ENCODE measurements at places on chromosomes 13 and 19. TPM values are rescaled to one million over a fixed set of nuclear protein-coding genes. Genes with fewer than 3 reads are reported as not detected.

Gene MAMSTR
- 0.23 TPM for total RNA-seq

Gene NLRP4
- total RNA-seq, result not detected

Gene FGF22
- total RNA-seq, result 0.30 TPM

Gene FCER2
- 0.45 TPM for total RNA-seq

Gene RAB11B
- total RNA-seq, result 57.5 TPM

Gene C19orf33
- 0.40 TPM for total RNA-seq

Gene RAVER1
- total RNA-seq, result 11.3 TPM

Gene BST2
- total RNA-seq, result 103 TPM

Gene PGLYRP2
- total RNA-seq, result 65.8 TPM

Gene GIPC3
- total RNA-seq, result 0.75 TPM

Gene HSH2D
- total RNA-seq, result 0.86 TPM

Gene MIR17HG
- 1.9 TPM for total RNA-seq

DNA sequence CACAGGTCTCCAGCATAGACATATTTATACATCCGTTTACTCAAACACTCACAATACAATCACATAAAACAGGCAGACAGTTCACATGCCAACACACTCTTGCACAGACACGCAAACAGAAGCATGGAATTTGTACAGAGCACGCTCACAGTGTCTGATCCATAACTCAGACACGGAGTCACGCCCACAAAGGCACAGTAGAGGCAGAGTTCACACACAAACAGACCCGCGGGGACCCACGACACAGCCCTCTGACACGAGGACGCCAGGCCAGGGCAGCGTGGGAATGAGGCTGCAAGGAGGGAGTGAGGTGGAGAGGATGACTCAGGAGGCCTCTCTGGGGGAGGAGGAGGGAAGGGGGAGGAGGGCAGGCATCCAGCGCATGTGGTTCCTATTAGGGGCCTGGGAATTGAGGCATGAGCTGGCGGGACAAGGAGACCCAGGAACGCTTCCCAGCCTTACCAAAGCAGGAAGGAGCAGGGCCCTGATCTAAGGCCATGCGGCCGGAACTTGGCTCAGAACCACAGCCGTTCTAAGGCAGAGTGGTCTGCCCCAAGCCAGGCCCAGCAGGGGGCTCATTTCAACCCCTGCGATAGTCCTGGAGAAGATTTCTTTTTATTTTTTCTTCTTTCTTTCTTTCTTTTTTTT lies 9.1 kb upstream of the OLFM2 start:
- peak; percentile 63 for DNase-seq

DNA sequence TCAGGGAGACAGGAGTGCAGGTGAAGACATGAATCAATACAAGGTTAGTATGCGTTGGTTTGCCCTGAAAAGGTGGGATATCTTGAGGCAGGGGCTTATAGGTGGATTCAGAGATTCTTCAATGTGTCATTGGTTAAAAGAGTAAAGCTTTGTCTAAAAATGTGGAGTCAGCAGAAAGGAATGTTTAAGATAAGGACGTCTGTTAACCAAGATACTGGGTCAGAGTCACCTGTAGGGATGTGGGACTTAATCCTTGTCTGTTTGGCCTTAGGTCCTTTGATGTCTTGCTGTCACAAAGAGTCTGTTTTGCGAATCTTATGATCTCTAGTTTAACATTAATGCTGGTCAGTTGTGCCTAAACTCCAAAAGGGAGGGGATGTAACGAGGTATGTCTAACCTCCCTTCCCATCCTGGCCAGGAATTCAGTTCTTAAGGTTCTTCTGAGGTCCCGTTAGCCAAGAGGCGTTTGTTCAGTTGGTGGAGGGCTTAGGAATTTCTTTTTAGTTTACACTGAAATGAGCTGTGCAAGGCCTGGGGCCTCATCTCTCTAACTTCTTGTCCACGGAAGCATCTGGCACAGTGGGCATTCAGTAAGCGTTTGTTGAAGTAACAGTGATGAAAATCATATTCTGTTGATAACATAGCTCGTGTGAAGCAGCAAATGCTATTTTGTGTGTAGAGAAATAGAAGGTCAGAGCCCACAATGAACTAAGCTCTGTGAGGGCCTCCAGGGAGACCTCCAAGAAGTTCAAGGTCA lies 96.2 kb upstream of the RNF113B start:
- no peak for DNase-seq

- DNase-seq, result no peak
These were observed 265.2 kb upstream of the SGCG start for GRCh38 chr13:22915442-22916082.

- DNase-seq, result no peak
These were observed 255.9 kb downstream of the TBC1D4 start for GRCh38 chr13:75226092-75226491.

- peak; percentile 82 for DNase-seq
These were observed 20.5 kb downstream of the CYTH2 start for GRCh38 chr19:48489608-48490216.

DNA sequence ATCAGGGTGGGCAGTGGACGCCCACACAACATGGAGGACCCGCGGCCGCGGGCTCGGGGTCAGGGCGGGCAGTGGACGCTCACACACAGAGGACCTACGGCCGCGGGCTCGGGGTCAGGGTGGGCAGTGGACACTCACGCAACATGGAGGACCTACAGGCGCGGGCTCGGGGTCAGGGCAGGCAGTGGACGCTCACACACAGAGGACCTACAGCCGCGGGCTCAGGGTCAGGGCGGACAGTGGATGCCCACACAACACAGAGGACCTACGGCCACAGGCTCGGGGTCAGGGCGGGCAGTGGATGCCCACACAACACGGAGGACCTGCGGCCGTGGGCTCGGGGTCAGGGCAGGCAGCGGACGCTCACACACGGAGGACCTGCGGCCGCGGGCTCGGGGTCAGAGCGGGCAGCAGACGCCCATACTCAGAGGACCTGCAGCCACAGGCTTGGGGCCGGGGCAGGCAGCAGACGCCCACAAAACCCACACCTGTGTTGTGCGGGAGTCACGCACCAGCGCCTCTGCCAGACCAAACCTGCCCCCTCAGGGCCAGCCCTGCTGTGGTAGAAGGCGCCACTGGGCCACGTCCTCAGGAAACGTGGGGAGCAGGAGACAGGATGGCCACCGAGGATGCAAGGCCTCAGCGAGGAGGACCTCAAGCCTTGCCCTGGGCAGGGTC lies 27.6 kb upstream of the C13orf46 start:
- DNase-seq, result no peak

GRCh38 chr19:13764101-13764807 lies at the start of gene MRI1:
Gene MRI1 (plus strand): TSS chr19:13764522. CDS start chr19:13764589, 67 bp downstream.
- peak; percentile 88 for DNase-seq

DNA sequence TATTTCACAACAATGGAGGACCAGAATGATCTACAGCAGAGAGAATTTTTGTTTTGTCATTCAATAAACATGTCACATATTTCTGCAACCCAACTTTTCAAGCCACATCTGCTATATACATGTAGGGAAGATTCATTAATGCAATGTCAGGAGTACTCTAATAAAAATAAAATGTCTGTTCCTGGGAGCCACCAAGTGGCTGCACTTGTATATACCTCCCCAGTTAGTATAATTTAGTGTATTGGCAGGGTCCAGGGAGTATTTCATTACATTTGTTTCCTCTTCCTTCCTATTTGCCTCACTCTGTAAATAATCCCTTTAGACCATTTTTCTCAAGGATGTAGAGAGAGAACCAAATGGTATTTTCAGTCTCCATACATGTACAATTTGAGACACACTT lies 1169.0 kb downstream of the DIAPH3 start:
- DNase-seq, result no peak

DNA sequence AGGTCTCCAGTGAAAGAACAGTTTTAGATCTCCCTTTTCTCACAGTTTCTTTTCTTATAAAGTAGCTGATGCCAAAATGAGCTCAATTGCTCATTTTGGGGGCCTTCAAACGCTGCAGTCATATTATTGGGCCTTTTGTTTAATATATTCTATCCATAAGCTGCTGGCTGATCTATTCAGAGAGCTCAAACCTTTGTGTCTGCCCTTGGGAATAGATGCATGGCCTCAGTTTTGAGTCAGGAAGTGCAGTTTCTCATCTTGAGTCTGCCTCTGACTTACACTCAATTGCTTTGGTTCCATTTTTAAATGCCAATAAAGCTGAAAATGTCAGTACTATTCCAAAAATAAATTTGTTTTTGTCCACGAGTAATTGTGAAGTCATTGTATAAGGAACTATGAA lies 468.9 kb downstream of the KLF12 start:
- no peak for DNase-seq

GRCh38 chr19:49338691-49339300 lies 3.6 kb downstream of the CD37 start:
- DNase-seq, result peak; percentile 89

DNA sequence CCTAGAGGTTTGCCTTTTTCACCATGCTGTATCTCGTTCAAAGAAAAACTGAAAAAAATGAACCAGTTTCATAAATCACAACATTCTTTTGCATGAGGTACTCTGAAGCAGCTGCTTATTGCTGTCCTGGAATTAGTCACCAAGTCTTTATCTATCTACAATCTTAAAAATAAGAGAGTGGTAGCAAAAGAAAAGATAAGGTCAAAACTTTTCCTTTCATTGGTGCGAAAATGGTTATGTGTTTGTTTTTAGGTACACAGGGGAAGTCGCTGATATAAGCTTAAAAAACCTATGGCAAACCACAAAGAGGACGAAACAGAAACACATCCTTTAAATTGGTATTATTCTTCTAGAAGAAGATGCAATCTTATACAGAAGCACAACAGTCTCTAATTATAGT lies 20.7 kb downstream of the OBI1 start:
- DNase-seq, result no peak

DNA sequence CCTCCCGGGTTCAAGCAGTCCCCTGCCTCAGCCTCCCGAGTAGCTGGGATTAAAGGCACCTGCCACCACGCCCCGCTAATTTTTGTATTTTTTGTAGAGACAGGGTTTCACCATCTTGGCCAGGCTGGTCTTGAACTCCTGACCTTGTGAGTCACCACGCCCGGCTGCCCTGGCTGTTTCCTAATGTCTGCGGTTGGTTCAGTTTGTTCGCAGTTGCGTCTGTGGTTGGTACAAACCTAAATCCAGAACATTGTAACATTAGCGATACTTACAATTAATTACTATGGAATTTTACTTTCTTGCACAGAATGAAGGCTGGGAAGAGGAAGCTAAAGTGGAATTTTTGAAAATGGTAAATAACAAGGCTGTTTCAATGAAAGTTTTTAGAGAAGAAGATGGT lies 38.1 kb downstream of the RNF17 start:
- no peak for DNase-seq

DNA sequence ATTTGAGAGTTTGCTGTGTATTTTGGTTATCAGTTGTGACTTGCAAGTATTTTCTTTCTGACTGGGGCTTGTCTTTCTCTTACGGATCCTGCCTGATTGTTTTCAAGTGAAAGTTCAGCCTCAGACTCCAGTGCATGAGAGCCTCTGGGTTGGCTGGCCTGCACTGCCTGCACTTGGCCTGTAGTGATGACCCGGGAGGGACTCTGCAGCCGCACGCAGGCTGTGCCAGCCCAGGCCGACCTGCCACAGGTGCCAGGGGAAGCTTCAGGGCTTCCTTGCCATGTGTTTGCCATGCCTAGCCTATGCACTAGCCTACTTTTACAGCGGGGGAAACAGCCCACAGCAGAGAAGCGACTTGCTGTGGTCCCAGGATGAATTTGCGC lies 77.0 kb downstream of the KDM4B start:
- DNase-seq, result no peak

GRCh38 chr19:38642176-38642575 lies 5.3 kb upstream of the ACTN4 start:
- DNase-seq, result no peak

- DNase-seq, result no peak
These were observed 148.4 kb downstream of the KATNAL1 start for GRCh38 chr13:30158774-30159445.

DNA sequence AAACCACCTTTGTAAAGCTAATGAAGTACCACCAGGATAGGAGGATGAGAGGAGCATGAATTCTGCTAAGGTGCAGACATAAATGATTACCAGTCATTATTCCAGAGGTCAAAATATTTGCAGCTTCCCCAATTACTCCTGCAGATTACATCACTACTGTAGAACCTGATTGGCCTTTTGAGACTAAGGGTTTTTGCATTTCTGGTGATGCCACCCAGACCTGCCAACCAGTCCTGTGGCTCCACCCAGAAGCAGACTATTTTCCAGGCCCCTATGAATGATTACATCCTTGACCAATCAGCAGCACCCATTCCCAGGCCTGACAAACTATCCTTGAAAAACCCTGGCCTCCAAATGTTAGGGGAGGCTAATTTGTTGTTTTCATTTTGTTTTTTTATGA lies 11.2 kb upstream of the KCNC3 start:
- no peak for DNase-seq

GRCh38 chr19:47725759-47726401 lies 12.7 kb downstream of the EHD2 start:
- DNase-seq, result no peak

- DNase-seq, result no peak
These were observed 127.2 kb downstream of the DNAJC15 start for GRCh38 chr13:43150369-43151207.

DNA sequence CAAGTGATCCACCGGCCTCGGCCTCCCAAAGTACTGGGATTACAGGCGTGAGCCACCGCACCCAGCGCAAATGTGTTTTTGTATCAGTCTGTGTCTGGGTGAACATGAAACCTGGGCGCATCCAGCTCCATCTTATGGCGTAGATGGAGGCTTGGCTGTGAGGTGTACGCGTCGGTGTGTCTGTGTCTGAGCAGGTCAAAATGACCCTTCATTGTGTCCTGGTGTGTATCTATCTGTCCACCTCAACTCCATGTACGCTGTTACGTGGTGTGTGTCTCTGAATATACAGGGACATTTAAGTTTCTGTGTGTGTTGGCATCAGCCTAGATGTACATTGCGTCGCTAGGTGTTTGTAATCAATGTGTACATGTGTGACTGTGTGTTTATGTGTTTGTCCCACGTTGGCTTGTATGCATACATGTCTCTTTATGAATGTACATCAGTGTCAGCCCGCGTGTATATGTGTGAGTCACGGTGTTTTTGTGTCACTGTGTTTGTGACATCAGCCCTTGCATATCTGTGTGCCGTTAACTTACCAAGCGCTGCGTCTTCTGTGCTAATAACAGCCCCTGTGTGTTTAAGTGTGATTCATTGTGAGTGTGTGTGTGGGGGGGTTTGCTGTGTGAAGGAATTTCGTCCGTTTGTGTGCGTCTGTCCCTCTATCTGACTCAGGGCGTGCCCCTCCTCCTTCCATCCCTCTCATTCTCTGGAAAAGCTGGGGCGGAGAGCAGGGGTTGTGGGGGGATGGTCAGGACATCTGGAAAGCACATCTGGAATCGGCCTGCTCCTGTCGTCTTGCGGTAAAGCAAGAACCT lies 6.4 kb downstream of the AXL start:
- DNase-seq, result no peak

Measured in left lobe of liver (tissue), 2 donors.